ENCODE measurements at places on chromosomes 3 and 15.

DNA sequence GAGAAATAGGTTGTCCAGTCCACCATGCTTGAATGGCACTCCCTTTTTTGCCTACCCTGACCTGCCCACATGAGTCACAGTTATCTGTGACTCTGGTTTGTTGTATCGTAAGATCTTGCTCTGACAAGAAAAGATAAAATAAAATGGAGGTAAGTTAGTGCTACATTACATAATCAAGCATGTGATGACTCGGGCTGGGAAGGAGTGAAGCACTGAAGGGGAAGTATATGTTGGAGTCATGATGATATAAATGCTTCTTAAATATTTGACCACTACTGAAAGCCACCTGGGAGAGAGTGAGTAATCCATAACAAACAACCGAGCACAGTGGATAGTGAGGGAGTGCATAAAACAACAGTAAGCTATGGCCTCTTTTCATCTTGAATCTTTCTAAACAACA, 124.4 kb downstream of the SHOX2 start:
- DNase-seq = no peak

DNA sequence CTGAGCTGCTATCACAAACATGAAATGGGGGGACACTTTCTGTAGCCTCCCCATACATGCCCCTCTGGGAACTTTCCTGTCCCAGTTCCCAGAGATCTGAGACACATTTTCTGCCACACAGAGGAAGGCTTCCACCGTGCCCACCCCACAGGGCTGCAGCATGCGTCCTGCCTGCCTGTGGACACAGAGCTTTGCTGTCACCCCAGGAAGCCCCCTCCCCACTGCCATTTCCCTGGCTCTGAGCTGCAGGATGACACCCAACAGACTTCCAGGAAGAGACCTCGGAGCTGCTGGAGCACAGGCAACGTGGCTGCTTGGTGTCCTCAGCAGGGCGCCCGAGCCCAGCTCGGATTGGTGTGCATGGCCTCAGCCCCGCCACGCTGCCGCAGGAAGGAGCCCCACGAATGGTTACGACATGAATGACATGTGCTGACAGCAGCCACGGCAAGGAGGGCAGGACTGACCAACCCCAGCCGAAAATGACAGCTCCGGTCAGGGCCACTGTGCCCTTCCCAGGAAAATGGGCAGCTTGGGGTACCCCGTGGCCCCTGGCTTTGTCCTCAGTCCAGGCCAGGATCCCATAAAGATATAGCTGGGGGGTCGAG, 81.3 kb downstream of the VGLL4 start:
- DNase-seq = no peak

DNA sequence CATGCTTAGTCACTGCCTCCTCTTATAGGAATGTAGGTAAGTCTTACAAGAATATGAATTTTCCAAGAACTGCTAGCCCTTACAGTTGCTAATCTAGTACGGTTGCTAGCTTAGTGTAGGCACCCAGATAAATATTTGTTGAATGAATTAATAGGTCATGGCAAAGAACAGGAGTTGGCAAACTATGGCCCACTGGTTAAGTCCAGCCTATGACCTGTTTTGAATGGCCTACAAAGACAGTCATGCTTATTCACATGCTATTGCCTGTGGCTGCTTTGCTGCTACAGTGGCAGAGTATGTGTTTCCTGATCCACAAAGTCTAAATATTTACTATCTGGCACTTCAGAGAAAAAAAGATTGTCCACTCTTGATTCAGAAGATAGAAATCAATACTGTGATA, 631.8 kb downstream of the AGBL1 start:
- no peak for DNase-seq

GRCh38 chr3:52246264-52246620, 683 bp downstream of the PPM1M start:
- DNase-seq = no peak

DNA sequence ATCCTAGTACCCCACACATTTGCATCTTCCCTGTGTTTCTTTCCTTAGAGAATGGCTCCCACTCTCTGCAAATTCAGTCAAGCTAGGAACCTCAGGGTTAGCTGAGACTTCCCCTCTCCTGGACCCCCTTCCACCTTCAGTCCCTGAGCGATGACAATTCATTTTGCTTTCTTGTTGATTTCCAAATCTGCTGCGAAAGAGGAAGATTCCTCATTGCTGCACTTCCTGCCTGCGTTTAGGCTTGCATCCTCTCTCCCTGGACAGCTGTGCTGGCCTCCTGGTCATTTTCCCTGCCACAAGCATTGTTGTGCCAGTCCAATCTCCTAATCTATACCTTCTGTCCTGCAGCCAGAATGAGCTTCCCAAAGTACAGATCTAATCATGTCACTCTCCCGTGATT, 12.3 kb upstream of the DGKG start:
- no peak for DNase-seq

DNA sequence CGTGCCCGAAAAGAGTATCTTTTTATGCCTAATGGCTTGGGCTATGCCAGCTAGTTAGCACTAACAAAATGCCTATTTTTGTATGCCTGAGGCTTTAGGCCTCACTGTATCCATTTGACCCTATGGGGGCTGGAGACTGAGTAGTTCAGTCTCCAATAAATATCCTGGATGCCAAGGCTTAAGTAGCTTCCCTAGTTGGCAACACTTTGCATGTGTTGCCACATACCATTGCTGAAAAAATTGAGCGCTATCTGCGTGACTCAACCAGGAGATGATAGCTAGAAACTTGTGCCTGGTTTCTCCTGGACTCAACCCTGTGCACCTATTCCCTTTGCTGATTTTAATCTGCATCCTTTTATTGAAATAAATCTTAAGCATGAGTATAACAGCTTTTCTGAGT, 58.4 kb upstream of the ATP2C1 start:
- DNase-seq = no peak

GRCh38 chr3:50126287-50127211, 28.6 kb upstream of the SEMA3F start:
- peak; percentile 92 for DNase-seq

DNA sequence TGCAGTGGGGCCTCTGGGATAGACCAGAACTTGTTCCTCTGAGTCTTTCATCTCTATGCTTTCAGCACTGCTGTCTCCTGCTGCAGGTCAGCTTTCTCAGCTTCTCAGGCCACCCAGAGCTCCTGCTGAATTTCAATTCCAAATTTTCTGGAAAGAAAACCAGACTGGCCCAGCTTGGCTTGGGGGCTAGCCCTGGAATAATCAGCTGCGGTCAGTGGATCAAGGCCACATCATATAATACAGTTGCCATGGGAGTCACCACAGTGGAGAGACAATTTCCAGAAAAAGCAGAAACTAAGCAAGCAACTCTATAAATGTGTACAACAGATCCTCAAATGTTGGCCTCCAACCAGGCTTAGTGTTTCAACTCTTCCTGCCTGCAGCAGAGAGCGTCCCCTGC, 91.1 kb upstream of the SLC24A5 start:
- no peak for DNase-seq

GRCh38 chr3:192929146-192929545, 11.5 kb upstream of the MB21D2 start:
- no peak for DNase-seq

GRCh38 chr3:153245661-153246060, 83.6 kb downstream of the RAP2B start:
- DNase-seq = no peak

DNA sequence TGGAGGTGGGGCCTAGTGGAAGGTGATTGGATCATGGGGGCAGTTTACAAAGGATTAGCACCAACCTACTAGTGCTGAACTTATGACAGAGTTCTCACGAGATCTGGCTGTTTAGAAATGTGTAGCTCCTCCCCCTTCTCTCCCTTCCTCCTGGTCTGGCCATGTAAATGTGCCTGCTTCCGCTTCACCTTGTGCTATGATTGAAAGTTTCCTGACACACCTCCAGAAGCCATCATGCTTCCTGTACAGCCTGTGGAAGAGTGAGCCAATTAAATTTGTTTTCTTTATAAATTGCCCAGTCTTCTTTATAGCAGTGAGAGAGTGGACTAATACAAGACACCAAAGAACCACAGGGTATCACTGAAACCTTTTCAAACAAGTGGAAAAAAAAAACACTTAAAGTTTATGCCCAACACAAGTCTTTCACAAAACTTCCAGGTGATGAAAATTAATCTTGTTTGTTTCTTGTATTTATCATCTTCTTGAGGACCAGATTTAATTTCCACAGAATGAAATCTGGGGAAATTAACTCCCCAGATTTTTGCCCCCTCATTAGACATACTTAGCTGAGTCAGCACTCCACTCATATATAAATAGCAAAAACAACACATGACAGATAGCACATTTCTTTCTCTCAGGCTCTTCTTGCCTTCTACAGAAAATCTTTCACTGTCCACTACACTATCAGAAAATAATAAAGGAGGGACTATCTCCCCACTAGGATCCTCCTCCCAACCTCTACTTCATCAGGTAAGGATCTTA, 847.2 kb downstream of the TUSC7 start:
- no peak for DNase-seq

- no peak for DNase-seq
Measured at GRCh38 chr15:99009741-99010330, 2.2 kb upstream of the PGPEP1L start.

DNA sequence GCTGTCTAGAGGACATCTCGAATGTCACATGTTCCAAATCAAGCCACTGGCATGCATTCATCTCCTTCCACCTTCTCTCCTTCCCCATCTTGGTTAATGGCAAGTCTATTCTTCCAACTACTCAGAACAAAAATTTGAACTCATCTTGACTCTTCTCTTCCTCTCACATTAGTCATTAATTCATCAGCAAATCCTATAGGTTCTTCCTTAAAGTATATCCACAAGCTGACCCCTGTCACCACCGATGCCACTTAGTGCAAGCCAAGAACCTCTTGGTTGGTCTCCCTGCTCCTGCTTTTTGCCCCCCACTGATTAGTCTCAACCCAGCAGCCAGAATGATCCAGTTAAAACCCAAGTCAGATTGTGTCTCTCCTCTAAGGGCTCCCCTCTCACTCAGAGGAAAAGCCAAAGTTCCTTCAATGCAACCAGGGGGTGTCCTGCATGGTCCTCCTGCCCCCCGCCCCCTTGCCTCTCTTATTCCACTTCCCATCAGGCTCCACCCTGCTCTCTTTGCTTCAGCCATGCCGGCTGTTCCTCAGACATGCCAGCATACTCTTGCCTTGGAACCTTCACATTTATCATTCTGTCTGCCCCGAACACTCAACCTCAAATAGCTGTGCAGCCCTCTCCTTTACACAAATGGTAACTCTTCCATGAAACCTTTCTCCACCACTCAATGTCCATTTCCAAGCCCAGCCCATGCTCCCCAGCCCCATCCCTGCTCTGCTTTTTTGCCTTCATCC, 1.0 kb upstream of the GALNT15 start:
- no peak for DNase-seq

DNA sequence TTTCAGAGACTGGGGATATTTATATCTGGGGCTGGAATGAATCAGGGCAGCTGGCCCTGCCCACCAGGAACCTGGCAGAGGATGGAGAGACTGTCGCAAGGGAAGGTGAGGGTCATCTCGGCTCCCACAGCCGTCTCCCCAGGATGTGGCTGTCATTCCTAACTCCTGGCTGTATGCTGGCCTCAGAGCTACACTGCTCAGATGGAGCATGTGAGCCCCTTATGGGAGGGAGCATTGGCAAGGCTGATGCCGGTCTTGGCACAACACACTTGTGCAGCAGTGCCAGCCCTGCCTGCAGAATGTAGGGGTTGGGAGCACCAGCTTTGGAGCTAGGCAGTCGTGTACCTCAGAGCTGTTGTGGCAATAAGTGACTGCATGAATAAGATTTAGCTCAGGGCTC, 5.2 kb downstream of the RCCD1 start:
- DNase-seq = no peak

- DNase-seq = no peak
Measured at GRCh38 chr3:134992586-134992985, 197.5 kb downstream of the EPHB1 start.

- DNase-seq = no peak
Measured at GRCh38 chr3:29919571-29919970, 638.7 kb downstream of the RBMS3 start.

DNA sequence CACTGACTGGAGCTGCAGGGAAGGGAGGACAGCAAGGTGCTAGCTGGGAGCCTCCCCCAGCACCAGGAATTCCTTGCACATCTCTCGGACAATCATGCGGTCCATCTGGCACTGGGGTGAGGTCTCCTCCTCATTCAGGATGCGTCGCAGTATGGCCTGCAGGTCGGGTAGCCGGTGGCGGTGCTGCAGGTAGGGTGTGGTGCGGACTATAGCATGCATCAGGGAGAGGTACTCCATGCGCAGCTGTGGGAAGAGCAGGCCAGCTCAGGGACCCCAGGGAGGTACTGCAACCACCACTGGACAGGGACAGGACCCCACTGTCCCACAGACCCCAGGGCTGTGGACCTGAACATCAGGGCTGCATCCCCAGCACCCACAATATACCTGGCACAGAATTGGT, 11.2 kb downstream of the NCKIPSD start:
- DNase-seq = no peak

GRCh38 chr15:53412542-53412941, 346.9 kb downstream of the WDR72 start:
- DNase-seq = no peak

DNA sequence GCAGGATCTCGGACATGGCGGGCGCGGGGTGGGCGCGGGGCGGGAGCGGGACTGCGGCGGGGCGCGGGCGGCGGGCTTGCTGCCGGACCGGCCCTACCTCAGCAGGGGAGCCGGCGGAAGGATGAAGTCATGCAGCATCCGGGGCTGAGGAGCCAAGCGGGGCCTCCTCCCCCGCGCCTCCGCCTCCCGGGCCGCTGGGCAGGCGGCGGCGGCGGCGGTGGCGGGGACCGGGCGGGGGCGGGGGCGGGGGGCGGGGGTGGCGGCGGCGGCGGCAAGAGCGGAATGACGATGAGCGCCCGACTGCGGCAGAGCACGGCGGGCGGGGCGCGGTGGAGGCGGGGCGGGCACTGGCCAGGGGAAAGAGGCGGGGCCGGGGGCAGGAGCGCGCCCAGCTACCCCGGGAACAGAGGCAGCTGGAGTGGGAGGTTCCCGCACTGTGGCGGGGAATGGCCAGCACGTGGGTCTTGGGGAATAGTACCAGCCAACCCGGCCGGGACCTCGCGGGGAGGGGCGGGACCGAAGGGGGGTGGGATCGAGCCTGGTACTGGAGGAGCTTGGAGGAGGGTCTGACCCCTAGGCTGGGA, at the start of gene CAMK2N2:
Gene CAMK2N2 (minus strand): TSS at position 284 of the 584 bp plus-strand sequence. CDS start 268 bp downstream, at position 16.
- peak; percentile 95 for DNase-seq

GRCh38 chr3:14123308-14124222, 1.1 kb downstream of the CHCHD4 start:
- no peak for DNase-seq

- no peak for DNase-seq
Measured at GRCh38 chr3:16114429-16114828, 60.1 kb upstream of the GALNT15 start.

DNA sequence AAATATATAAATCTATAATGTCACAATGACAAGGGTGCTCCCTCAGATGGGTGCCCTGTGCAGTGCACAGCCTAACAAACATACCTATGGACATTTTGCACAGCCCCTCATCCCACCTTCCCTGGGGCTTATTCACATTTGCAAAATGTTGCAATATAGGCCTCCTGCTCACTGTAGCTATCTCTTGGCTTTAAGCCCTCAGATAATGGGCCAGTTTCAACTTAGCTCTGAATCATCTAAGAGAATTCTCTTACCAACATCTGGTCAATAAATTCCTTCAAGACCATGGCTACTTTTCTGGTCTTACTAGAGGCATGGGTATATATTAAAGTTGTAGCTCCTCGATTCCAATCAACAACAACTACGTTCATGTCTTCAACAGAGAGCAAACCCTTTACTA, 17.9 kb downstream of the LIPH start:
- DNase-seq = no peak

All from WERI-Rb-1 (cell line).